ENCODE measurements at places on chromosomes 1 and 21.

GRCh38 chr1:53147174-53147573 lies 4.7 kb upstream of the SLC1A7 start:
- DNase-seq: no peak

GRCh38 chr21:29991624-29992023 lies 51.8 kb upstream of the GRIK1 start:
- DNase-seq: no peak

DNA sequence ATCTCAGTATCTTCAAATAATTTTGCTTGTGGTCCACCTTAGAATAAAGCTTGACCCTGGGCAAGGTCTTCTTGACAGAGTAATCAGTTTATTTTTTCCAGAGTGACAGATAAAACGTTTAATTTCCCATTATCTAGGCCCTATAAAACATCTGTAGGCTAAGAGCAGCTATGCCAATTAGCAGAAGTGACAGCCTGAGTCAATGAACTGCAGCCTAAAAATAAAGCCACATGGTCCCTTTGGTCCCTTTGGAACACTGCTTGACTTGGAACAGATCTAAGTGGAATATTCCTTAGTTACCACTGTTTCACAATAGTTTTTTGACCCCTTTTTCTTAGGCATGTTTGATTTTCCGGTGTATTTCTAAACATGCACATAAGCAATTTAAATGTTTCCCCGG lies 6.3 kb upstream of the RGS13 start:
- DNase-seq: no peak

DNA sequence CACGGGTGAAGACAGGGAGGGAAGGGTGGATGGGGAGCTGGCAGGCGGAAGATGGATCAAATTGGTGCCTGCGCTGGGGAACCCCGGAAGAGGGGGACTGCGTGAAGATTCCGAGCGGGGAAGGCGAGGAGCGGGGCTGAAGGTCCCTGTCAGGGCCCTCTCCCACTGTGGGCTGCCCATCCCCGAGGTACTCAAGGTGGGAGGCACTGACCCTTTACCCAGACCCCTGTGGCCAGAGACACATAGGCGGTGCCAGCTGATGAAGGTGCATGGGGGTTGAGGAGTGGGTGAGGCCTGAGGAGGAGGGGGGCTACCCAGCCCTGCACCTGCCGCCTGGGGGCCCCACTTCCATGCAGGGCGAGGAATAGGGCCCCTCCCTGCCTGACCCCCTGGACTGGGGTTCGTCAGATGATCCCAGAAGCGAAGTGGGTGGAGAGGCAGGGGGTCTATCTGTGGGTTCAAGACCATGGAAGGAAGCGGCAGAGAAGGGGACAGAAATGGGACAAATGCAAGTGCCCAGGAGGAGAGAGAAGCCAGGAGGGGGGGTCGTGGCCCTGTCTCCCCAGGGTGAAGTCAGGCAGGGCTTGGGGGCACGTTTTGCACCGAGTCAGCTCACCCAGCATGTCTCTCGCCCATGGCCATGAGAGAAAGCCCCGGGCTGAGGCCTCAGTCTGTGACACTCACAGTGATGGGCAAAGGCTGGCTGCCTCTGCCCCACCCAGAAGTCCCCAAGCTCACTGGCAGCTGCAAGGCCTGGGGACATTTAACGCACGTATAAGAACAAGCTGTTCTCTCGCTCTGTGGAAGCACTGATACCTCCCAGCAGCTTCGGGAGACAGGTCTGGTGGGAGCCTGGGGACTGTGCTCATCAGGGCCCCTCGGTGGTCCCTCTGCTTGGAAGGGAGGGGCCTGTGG lies 7.0 kb upstream of the MMEL1 start:
- DNase-seq: no peak

GRCh38 chr1:91018006-91018405 lies 3.8 kb downstream of the ZNF644 start:
- DNase-seq: no peak

- peak; percentile 64 for DNase-seq
These were observed 166.2 kb downstream of the TOMM20 start for GRCh38 chr1:234962340-234962989.

DNA sequence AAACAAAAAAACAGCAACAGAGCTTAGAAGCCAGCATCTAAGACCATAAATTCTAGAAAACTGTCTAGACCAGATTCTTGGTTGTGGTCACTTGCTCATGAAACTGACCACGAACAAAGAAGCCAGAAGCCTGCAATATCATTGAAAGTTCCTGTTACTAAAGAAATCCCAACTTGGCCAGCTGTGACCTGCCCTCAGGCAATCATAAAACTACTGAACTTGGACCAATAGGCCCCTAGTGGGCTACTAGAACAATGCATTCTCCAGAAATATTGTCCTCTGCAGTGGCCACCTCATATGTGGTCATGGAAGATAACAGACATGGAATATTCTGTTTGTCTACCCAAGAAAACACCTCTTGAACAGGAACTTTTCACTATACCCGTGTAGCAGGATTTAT lies 87.7 kb downstream of the SPATA17 start:
- no peak for DNase-seq

GRCh38 chr21:40454057-40454456 lies 392.9 kb downstream of the DSCAM start:
- no peak for DNase-seq

GRCh38 chr1:113677250-113678158 lies 81.8 kb downstream of the PHTF1 start:
- DNase-seq: no peak

DNA sequence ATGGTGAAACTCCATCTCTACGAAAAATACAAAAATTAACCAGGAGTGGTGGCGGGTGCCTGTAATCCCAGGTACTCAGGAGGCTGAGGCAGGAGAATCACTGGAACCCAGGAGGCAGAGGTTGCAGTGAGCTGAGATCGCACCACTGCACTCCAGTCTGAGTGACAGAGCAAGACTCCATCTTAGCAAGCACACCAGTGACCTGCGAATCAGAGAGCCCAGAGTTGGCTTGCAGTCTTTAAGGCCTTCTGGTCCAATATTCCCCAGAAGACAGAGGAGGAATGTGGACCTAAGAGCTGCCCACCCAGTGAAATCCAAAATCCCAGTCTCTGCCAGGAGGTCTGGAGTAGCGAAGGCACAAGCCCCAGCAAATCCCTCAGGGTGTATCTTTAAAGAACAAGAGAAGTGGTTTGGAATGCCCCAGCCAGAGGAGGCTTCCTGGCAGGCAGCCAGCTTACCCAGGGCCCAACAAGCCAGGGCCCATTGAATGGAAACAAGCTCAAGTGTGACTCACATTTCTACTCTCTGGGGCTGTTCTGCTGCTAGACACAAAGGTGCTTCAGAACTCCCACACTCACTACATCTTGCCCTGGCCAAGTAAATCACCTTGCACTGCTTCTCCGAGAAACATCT lies 23.9 kb downstream of the GPR161 start:
- DNase-seq: peak; percentile 80

DNA sequence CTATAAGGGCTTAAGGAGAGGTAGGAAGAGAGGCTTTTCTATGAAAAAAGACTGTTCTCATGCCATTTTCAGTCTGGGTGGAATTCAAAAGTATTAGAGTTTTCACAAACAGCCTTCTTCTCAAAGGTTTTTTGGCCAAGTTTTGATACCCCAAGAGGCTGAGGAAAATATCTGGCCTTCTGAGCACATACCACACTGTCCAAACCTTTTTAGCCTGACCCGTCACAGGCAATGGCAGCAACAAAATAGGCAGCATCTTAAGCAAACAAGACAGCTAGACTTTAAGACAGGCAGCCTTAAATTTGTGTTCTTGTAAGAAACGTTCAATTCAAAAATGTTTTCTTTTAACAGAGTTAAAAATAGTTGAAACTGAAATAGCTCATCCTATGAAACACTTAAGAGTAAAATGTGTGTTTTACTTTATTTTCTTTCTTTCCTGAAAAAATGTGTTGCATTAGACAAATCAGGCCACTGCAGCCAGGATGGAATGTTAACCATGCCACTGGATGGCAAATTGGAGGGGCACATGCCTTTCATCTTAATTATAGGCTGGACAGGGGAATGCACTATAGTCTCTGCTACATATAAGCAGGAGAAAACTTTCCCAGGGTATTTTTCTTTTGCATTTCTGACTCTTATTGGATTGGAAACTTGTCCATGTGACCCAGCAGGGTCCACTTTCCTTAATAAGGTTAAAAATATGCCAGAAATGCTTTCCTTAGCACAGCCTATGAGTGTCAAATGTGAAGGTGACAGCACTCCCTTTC lies 315.0 kb downstream of the TGFB2 start:
- DNase-seq: no peak

- no peak for DNase-seq
These were observed 51.9 kb upstream of the CYP2J2 start for GRCh38 chr1:59978511-59978910.

- no peak for DNase-seq
These were observed 34.7 kb downstream of the RNF11 start for GRCh38 chr1:51270751-51271150.

GRCh38 chr1:168195199-168196135 lies 16.7 kb downstream of the TIPRL start:
- no peak for DNase-seq

DNA sequence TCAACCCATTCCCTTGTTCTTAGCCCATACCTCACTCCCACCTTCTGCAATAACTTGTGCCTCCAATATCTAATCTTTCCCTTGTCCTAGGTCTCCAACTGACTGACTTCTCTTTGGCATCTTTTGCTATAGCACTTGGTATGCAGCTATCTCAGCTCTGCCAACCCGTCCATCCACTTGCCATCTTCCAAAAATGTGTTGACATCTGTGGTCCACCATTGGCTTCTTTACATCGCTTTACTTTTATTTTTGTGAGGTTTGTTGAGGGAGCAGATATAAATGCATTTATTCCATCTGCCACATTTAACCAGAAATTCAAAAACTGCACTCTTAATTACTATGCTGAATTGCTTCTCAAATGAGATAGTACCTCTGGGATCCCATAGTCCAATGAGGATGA lies 24.9 kb upstream of the PSMB2 start:
- DNase-seq: no peak

GRCh38 chr1:23889074-23889473 lies 21.0 kb upstream of the FUCA1 start:
- DNase-seq: no peak

DNA sequence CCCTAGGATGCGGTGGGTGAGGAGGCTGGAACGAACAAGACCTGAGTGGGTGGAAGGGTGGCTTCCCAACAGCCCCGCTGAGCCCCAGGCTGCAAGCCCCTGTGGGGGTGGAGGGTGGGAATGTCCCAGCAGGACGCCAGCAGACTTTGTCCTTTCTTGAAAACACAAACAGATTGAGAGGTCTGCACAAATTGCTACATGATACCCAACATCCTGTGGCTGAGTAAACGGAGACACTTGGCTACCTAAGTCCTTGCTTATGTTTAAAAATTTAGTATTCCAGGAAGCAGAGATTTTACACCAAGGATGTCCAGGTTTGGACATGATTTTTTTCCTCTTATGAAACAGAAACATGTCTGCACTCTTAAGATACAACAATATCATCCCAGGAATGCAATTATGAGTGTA lies 11.8 kb upstream of the F3 start:
- no peak for DNase-seq

DNA sequence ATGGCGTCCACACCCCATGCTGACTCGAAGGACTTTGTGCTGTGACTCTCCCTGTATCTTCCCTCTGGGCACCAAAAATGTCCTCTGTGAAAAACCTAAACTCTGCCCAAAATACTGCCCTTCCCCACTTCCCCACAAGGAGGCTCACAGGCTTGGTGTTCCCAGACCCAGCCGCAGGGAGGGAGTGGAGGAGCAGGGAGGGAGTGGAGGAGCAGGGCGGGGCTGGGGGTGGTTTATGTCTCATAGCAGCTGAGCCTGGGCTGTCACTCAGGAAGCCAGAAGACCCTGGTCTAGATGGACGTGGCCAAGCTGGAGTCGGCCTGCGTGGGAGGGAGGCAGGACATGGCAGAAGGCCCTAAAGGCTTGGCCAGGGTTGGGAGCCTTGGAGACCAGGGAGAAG lies 461.7 kb downstream of the PTPRU start:
- DNase-seq: no peak

DNA sequence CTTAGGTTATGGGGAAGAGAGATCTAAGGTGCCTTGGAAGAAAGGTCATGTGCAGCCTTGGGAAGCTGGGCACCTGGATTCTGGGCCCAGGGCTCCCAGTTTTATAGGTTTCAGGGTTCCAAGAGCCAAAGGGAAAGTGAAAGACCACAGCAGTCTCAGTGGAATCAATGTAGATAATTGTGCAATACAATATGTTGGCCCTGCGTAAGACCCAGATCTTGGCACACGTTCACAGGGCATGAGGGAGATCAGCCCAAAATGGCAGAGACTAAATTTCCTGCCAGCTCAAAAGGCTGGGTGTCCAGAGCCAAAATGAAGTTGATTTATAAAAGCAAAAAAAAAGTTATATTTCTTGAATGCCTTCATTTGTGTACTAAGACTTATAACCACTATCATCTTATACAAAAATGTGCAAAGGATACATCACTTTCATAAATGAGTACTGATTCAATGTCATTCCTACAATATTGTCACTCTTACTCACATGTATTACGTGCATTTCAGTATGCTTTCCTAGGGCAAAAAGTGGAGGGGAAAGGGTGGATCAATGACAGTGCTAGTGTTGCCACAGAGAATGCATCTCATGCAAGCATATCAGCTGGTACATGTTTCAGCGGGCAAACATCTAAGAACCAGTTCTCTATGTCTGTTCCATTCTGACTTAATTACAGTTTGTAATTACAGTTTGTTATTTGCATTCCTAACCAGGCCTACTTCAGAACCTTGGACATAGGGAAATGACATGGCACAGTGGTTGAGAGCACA lies 22.5 kb upstream of the NPL start:
- no peak for DNase-seq

GRCh38 chr1:232627645-232628334 lies 2.1 kb downstream of the SIPA1L2 start:
- peak; percentile 20 for DNase-seq

GRCh38 chr21:29264721-29265120 lies 34.0 kb upstream of the BACH1 start:
- DNase-seq: no peak

DNA sequence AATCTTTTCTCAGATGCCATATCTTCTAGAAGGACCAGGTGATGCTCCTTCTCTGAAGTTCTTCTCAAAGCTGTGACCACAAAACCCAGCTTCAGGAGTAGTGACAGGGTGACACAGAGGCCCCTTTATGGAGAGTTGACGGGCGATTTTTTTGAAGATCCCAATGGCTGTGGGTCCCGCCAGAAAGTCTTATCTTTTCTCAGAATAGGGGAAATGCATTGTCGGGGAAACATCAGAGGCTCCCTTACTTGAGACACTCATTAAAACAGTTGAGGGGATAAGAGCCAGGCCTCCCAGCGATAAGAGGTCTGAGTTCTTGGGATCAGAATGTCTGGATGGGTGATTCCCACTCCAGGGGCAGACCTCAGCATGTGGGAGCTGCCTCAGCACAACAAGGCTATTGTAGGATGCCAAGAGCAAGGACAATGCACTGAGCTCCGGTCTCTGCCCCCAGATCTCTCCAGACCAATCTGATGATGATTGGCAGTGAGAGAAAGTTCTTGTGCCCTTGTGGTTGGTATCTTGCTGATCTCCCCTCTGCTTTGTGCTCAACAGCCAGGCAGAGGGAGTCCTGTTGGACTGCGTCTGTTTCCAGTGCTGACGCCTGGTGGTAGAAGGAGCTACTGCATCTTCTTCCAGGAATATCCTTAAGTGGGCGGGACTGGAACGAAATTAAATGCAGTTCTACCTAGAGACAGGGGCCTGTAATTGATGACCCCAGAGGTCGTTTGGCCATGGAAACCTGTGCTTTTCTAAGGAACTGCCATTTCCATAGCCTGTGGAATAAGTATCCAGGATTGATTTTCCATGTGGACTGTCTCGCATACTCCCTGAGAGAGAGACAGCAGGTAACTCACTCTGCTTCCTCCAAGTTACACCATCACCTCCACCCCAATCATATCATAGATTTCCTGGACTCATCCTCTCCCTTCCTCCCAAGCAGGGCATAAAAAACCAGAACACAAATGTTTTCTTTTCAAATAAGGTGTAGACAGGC lies 6.8 kb upstream of the ACKR1 start:
- DNase-seq: peak; percentile 75

All from activated CD4-positive, alpha-beta memory T cell treated with anti-CD3 and anti-CD28 coated beads for 36 hours (primary cell).